Osteoblast (primary cell): ENCODE measurements at places on chromosomes 1 and 21. TPM values are rescaled to one million over a fixed set of nuclear protein-coding genes. Genes with fewer than 3 reads are reported as not detected.

- no peak overlapping the region for H3K27ac ChIP-seq
- H3K4me3 ChIP-seq: no peak overlapping the region
- no peaks in the 10 kb centered on the region for H3K36me3 ChIP-seq
- no peak for DNase-seq
- peaks cover 13% of the 10 kb centered on the region for H3K4me1 ChIP-seq
Observed at GRCh38 chr1:66302815-66303214, 231.1 kb upstream of the SGIP1 start.

GRCh38 chr1:240441669-240442068 lies 170.3 kb downstream of the GREM2 start:
- no peak overlapping the region for H3K4me3 ChIP-seq
- no peaks in the 10 kb centered on the region for H3K27me3 ChIP-seq
- H3K36me3 ChIP-seq: peaks cover 17% of the 10 kb centered on the region
- H3K4me1 ChIP-seq: no peaks in the 10 kb centered on the region
- H3K27ac ChIP-seq: no peak overlapping the region

DNA sequence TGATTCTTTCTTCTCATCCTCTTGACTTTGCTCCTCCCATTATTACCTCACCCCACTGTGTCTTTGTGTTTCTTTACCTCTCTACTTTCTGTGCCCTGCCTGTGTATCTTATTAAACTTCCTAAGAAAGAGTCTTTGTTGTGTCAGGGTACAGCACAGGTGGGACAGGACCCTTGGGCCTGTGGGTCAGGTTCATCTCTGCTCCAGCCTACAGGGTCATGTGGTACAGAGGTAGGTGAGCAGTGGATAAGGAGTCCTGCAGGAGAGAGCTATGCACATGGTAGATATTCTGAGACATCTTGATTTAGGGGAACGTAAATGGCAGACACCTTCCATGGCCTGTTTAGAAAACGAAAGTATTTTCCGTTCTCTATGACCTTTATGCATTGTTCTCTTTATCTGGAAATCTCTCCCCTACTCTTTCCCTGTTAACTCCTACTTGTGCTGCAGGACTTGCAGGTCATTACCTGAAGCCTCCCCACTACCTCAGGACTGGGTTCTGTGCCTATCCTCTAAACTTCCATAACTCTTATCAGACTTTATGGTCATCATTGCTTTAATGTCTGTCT lies 9.9 kb downstream of the GIPC2 start:
- H3K4me3 ChIP-seq: no peak overlapping the region
- H3K27ac ChIP-seq: no peak overlapping the region
- peaks cover 21% of the 10 kb centered on the region for H3K4me1 ChIP-seq
- no peak for DNase-seq
- no peaks in the 10 kb centered on the region for H3K36me3 ChIP-seq

- H3K4me1 ChIP-seq: peaks cover 17% of the 10 kb centered on the region
- DNase-seq: peak; percentile 60
- H3K27ac ChIP-seq: no peak overlapping the region
- no peaks in the 10 kb centered on the region for H3K27me3 ChIP-seq
Observed at GRCh38 chr1:16080422-16081150, 7.1 kb upstream of the FAM131C start.

GRCh38 chr1:68820151-68820550 lies 323.3 kb upstream of the DEPDC1 start:
- H3K4me1 ChIP-seq: no peaks in the 10 kb centered on the region
- H3K4me3 ChIP-seq: no peak overlapping the region
- no peak for DNase-seq
- no peaks in the 10 kb centered on the region for H3K36me3 ChIP-seq
- no peaks in the 10 kb centered on the region for H3K27me3 ChIP-seq

DNA sequence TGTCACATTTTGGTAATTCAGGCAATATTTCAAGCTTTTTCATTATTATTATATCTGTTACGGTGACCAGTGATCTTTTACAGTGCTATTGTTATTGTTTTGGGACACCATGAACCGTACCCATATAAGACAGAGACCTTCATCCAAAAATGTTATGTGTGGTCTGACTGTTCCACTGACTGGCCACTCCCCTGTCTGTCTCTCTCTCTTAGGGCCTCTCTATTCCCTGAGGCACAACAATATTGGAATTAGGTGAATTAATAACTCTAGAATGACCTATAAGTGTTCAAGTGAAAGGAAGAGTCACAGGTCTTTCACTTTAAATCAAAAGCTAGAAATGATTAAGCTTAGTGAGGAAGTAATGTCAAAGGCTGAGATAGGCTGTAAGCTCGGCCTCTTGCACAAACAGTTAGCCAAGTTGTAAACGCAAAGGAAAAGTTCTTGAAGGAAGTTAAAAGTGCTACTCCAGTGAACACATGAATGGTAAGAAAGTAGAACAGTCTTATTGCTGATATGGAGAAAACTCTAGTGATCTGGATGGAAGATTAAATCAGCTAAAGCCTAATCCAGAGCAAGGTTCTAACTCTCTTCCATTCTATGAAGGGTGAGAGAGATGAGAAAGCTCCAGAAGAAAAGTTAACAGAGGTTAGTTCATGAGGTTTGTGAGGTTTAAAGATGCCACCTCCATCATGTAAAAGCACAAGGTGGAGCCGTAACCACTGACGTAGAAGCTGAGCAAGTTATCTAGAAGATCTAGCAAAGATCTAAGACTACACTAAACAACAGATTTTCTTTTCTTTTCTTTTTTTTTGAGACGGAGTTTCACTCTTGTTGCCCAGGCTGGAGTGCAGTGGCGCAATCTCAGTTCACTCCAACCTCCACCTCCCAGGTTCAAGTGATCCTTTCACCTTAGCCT lies 19.7 kb upstream of the DIPK1A start:
- no peak overlapping the region for H3K4me3 ChIP-seq
- peaks cover 3% of the 10 kb centered on the region for H3K27me3 ChIP-seq
- DNase-seq: no peak

GRCh38 chr1:167737169-167737568 lies 15.4 kb downstream of the MPZL1 start:
- H3K27ac ChIP-seq: no peak overlapping the region
- peaks cover 2% of the 10 kb centered on the region for H3K4me1 ChIP-seq
- H3K27me3 ChIP-seq: no peaks in the 10 kb centered on the region
- no peak for DNase-seq
- H3K36me3 ChIP-seq: peaks cover 10% of the 10 kb centered on the region

DNA sequence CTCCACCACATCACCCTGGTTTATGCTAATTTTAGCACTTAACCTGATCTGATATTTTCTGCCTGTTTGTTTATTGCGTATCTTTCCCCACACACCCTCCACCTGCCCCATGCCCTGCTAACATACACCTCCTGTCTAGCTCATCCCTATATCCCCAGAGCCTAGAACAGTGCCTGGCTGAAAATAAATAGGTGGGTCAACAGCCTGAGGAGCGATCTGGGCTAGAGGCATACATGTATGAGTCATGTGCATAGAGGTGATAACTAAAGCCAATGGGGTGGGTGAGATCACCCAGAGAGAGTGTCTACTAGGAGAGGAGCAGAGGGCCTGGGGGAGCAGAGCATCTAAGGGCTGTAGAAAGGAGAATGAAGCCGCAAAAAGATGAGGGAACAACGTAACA lies 2.7 kb downstream of the HTR1D start:
- no peaks in the 10 kb centered on the region for H3K4me1 ChIP-seq
- no peaks in the 10 kb centered on the region for H3K36me3 ChIP-seq
- peaks cover 36% of the 10 kb centered on the region for H3K27me3 ChIP-seq
- no peak overlapping the region for H3K27ac ChIP-seq

- H3K27me3 ChIP-seq: no peaks in the 10 kb centered on the region
- no peak overlapping the region for H3K27ac ChIP-seq
- H3K36me3 ChIP-seq: peaks cover 30% of the 10 kb centered on the region
Observed at GRCh38 chr1:201877877-201878401, 10.8 kb upstream of the SHISA4 start.

DNA sequence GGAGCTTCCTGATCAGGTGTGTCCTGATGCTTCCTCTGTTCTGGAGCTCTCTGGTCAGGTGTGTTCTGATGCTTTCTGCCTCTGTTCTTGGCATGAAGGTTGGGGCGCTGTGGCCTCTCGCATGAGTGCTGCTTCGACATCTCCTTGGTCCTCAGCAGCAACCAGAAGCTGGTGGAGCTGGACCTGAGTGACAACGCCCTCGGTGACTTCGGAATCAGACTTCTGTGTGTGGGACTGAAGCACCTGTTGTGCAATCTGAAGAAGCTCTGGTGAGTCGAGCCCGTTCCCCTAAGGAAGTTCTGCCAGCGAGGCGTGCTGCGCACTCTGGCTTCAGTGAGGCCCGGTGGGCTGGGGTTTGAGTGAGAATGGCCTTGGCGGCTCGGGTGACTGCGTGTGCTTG lies 18.0 kb downstream of the NLRP3 start:
- H3K36me3 ChIP-seq: no peaks in the 10 kb centered on the region
- no peak overlapping the region for H3K27ac ChIP-seq
- H3K4me3 ChIP-seq: no peak overlapping the region
- no peaks in the 10 kb centered on the region for H3K4me1 ChIP-seq
- no peak for DNase-seq
- no peaks in the 10 kb centered on the region for H3K27me3 ChIP-seq

GRCh38 chr1:67150931-67151330 lies 15.3 kb upstream of the IL23R start:
- no peaks in the 10 kb centered on the region for H3K36me3 ChIP-seq
- peaks cover 17% of the 10 kb centered on the region for H3K27me3 ChIP-seq
- H3K4me1 ChIP-seq: peaks cover 7% of the 10 kb centered on the region
- no peak for DNase-seq

GRCh38 chr1:205162301-205162700 lies 40.5 kb upstream of the RBBP5 start:
- peaks cover 65% of the 10 kb centered on the region for H3K36me3 ChIP-seq
- no peaks in the 10 kb centered on the region for H3K4me1 ChIP-seq
- no peak overlapping the region for H3K4me3 ChIP-seq
- no peak for DNase-seq
- peak overlapping the region; percentile 15 for H3K27ac ChIP-seq

- no peaks in the 10 kb centered on the region for H3K4me1 ChIP-seq
- DNase-seq: no peak
- H3K4me3 ChIP-seq: no peak overlapping the region
- H3K27ac ChIP-seq: no peak overlapping the region
Observed at GRCh38 chr1:85015826-85016225, 18.9 kb upstream of the MCOLN2 start.

GRCh38 chr1:7121622-7121988 lies 336.4 kb downstream of the CAMTA1 start:
- no peak for DNase-seq
- peaks cover 12% of the 10 kb centered on the region for H3K4me1 ChIP-seq
- no peak overlapping the region for H3K27ac ChIP-seq
- H3K27me3 ChIP-seq: peaks cover 9% of the 10 kb centered on the region
- H3K4me3 ChIP-seq: no peak overlapping the region

DNA sequence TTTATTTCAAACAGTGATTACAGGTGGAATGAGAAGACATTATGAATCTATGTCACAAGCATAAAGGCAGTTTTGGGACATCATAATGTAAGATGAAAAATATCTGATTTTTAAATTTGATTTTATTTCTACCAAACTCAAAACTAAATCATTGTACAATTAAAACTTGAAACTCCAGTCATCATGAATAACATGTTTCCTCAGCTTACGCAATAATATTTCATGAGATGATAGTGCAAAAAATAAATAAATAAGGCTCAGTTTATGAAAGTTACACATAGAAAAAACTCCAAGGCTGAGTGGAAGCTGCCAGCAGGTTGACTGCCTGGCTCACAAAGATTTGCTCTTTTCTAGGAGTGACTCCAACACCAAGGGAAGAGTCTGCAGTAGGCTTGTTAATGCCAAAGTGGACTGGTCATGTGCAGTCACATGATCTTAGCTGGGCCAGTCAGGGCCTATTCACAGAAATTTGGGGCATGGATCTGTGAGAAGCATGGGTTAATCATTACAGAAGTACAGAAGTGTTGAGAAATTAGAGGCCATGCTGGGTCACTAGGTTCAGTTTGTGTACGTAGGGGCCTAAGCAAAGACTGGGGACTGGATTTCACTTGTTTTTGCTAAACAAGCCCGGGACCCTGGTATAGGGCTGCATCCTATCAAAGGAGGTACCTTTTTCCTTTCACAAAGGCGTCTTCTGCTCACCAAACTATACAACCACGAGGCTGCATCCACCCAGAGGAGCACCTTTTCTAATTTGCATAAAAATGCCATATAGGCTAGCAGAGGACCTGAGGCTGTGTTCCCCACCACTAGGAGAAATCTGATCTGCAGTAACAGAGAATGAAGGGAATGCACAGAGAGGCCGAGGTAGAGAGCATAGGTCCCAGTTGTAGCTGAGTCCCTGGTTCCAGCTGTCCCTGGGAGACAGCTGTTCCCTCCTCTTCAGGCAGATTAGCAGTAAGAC lies 4.9 kb upstream of the ABCA4 start:
- no peaks in the 10 kb centered on the region for H3K36me3 ChIP-seq
- H3K27me3 ChIP-seq: no peaks in the 10 kb centered on the region
- no peak overlapping the region for H3K27ac ChIP-seq
- DNase-seq: no peak
- H3K4me3 ChIP-seq: no peak overlapping the region

- H3K4me3 ChIP-seq: no peak overlapping the region
- no peaks in the 10 kb centered on the region for H3K36me3 ChIP-seq
- DNase-seq: no peak
- no peaks in the 10 kb centered on the region for H3K4me1 ChIP-seq
- no peak overlapping the region for H3K27ac ChIP-seq
Observed at GRCh38 chr1:34774957-34775356, 6.1 kb upstream of the GJB3 start.

The AADACL3 gene
- not detected in 2 replicates for total RNA-seq

The ITLN2 gene
- total RNA-seq: not detected in 2 replicates

The GPATCH2 gene
- total RNA-seq: 20.6 and 26.2 TPM in 2 replicates

The UBL4B gene
- total RNA-seq: 1.1 and 1.8 TPM in 2 replicates

The ATAD3C gene
- under 0.01 and 0.59 TPM in 2 replicates for total RNA-seq
